ENCODE measurements at places on chromosomes 4 and X.
A peak's percentile ranks its signal among the peaks of the same experiment; 100 is the strongest.

DNA sequence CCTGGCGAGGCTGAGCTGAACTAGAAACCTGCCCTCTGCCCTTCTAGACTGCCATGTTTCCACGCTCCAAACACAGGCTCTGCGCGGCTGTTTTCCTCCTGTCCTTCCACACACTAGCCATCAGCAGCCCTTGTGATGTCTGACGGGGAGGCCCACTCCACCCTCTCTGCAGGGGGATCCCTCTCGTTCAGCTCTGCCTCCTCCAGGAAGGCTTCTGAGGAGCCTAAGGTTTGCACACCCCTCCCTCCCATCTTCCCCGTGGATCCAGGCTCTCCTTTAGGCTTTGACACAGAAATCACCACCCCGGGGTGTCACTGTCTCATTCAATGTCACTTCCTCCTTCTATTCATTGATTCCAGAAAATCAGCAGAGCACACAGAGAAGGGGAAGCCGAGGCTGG is 38.6 kb upstream of the CRMP1 start:
- no peaks in the 10 kb centered on the region for H3K4me1 ChIP-seq
- peaks cover 8% of the 10 kb centered on the region for H3K27me3 ChIP-seq
- no peak overlapping the region for H3K27ac ChIP-seq
- no peaks in the 10 kb centered on the region for H3K36me3 ChIP-seq
- DNase-seq = no peak

DNA sequence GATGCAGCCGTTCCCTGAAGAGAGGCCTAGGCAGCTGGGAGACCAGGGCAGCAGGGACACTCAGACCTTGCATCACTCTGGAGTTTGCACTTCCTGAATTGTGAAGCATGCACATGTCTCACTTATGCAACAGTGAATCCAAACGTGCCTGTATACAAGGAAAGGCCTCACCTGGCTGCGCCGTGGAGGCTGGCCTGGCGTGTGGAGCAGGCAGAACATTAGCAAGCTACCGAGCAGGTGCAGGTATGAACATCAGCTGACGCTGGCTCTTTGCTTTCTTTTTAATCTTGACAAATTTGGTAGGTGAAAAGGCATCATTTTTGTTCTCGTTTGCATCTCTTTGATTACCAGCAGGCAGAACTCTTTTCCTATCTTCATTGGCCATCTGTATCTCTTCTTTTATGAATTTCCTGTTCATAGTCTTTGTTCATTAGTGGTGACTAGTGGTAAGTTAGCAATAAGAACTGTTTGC is 37.1 kb upstream of the IRAK1 start:
- H3K36me3 ChIP-seq = peaks cover 24% of the 10 kb centered on the region
- peaks cover 48% of the 10 kb centered on the region for H3K4me1 ChIP-seq
- H3K4me3 ChIP-seq = no peak overlapping the region
- no peaks in the 10 kb centered on the region for H3K27me3 ChIP-seq
- H3K27ac ChIP-seq = peak overlapping the region; percentile 81
- DNase-seq = no peak

DNA sequence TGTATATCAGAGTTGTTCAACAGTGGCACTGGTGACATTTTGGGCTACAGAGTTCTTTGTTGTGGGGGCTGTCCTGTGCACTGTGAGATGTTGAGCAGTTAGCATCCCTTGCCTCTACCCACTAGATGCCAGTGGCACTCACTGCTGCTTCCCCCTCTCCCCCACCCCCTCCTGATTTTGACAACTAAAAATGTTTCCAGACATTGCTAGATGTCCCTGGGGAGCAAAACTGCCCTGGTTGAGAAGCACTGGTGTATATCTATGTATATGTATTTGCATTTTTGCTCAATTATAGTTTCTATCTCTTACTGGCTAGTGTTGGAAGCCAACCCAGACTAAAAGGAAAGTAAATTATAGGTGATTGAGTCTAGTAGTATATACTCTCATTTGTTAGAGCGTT is 2.4 kb downstream of the TMEM131L start:
- peaks cover 64% of the 10 kb centered on the region for H3K4me1 ChIP-seq
- no peak for DNase-seq
- peak overlapping the region; percentile 86 for H3K4me3 ChIP-seq
- peak overlapping the region; percentile 95 for H3K27ac ChIP-seq
- no peaks in the 10 kb centered on the region for H3K27me3 ChIP-seq

GRCh38 chrX:45889471-45889870 is 655.8 kb downstream of the ZNF674 start:
- no peaks in the 10 kb centered on the region for H3K27me3 ChIP-seq
- H3K4me1 ChIP-seq = no peaks in the 10 kb centered on the region
- H3K4me3 ChIP-seq = no peak overlapping the region
- no peak for DNase-seq
- H3K27ac ChIP-seq = no peak overlapping the region
- no peaks in the 10 kb centered on the region for H3K36me3 ChIP-seq

DNA sequence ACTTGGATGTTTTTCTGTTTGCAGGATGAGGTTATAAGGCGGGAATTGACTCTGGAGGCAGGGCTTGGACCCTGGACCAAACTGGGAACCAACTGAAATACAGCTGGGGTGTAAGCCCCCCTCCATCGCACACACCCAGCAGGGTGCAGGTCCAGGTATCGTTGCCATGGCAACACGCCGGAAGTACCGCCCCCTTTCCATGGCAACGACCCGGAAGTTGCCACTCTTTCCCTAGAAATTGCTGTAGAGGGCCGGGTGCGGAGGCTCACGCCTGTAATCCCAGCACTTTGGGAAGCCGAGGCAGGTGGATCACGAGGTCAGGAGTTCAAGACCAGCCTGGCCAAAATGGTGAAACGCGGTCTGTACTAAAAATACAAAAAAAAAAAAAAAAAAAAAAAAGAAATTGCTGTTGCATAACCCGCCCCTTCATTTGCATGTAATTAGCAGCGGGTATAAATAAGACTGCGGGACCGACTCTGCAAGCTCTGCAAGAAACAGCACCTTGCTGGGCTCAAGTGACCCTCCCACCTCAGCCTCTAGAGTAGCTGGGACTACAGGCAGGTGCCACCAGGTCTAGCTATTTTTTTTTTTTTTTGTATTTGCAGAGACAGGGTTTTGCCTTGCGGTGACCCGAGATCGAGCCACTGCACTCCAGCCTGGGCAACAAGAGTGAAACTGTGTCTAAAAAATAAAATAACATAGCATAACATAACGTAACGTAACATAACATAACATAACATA is 139.6 kb downstream of the CRLF2 start:
- H3K27ac ChIP-seq = no peak overlapping the region
- H3K36me3 ChIP-seq = no peaks in the 10 kb centered on the region

GRCh38 chr4:28062562-28062961 is 1201.9 kb downstream of the STIM2 start:
- no peak for DNase-seq
- H3K4me3 ChIP-seq = no peak overlapping the region
- no peak overlapping the region for H3K27ac ChIP-seq
- H3K36me3 ChIP-seq = no peaks in the 10 kb centered on the region
- H3K27me3 ChIP-seq = no peaks in the 10 kb centered on the region

- no peaks in the 10 kb centered on the region for H3K4me1 ChIP-seq
- H3K4me3 ChIP-seq = no peak overlapping the region
- H3K36me3 ChIP-seq = no peaks in the 10 kb centered on the region
- no peaks in the 10 kb centered on the region for H3K27me3 ChIP-seq
Observed at GRCh38 chrX:121254336-121254735, 206.9 kb downstream of the GLUD2 start.

DNA sequence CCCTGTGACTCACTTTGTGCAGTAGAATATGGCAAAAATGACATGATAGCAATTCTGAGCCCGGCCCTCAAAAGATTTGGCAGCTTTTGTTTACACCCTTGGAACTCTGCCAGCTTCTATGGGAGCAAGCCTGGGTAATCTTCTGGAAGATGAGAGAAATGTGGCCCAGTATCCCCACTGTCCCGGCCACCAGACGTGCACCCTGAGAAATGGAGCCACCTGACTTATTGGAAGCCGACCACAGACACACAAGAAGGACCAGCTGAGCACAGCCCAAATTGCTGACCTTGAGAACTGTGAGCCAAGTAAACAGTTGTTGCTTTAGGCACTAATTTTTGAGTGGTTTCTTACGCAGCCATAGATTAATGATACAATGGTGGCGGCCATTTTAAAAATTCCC is 197.0 kb downstream of the STIM2 start:
- no peak for DNase-seq
- no peaks in the 10 kb centered on the region for H3K36me3 ChIP-seq
- H3K27ac ChIP-seq = no peak overlapping the region
- no peaks in the 10 kb centered on the region for H3K27me3 ChIP-seq

GRCh38 chr4:128832243-128832625 is 22.7 kb downstream of the JADE1 start:
- H3K27me3 ChIP-seq = no peaks in the 10 kb centered on the region
- peak overlapping the region; percentile 48 for H3K27ac ChIP-seq
- H3K4me3 ChIP-seq = no peak overlapping the region
- no peak for DNase-seq

GRCh38 chr4:22454216-22454838 is 61.5 kb downstream of the ADGRA3 start:
- H3K27ac ChIP-seq = no peak overlapping the region
- no peaks in the 10 kb centered on the region for H3K27me3 ChIP-seq
- H3K4me1 ChIP-seq = no peaks in the 10 kb centered on the region
- H3K36me3 ChIP-seq = no peaks in the 10 kb centered on the region
- no peak for DNase-seq

DNA sequence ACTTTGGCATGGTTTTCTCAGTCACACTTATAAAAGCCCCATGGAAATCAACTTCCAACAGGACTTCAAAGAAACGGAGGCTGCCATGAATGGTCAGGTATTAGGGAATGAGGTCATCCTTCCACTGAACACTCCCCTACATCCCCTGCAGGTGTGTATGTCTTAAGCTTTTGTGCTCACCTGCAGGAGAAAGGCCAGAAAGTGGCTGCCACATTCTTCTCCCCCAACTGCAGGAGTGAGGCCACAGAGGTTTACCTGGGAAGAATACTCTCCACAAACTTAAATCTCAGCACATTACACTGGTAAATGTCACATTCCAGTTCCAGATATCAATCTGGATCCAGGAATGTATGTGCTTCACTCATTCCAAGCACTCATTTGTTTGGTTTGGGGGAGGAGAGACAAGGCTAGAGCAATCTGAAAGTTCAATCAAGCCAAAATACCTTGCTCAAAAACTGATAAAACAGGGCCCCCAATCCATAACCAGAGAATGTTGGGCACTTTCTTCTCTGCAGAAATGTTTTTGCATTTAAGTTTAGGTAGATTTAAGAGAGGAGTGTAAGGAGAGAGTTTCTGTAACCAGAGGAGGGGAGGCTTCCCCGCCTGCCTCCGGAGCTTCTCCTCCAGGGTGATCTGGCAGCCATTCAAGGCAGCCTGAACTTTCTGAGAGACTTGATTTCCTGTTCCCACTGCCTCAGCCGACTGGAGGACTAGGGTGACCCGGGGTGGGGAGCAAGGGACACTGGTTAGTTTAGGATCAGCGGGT is 15.4 kb downstream of the FAM9C start:
- no peak for DNase-seq

DNA sequence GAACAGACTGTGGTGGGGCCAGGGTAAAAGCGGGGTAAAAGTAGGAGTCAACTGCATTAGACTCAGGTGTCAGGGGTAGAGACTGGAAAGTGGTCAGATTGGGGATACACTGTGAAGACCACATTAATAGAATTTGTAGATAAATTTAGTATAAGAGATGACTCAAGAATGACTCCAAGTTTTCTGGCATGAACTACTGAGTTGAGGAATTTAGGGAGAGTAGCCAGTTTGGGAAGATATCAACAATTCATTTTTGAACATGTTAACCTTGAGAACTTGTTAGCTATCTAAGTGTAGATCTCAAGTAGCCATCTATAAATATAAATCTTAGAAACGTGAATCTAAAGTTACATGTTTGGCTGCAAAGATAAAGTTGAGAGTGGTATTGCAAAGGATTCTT is 206.9 kb upstream of the HCCS start:
- no peaks in the 10 kb centered on the region for H3K27me3 ChIP-seq
- no peak overlapping the region for H3K27ac ChIP-seq
- H3K4me3 ChIP-seq = no peak overlapping the region
- H3K36me3 ChIP-seq = no peaks in the 10 kb centered on the region

DNA sequence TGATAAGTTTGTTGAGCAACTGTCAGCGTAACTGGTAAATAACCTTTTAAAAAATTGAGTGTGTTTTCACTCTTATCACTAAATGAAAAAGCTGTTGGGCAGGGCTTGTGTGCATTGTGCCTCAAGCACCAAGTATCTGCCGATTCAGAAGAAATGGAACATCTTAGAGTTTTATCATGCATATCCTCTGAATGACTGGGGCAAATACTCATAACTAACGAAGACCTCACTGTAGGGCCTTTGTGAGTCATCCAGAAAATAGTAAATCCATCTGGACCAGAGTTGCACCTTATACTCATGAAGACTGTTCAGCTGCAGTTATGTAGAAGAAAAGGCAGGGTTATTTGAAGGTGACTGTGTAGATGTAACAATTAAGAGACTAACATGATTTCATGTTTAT is 222.1 kb downstream of the CAMK2D start:
- DNase-seq = no peak
- no peaks in the 10 kb centered on the region for H3K27me3 ChIP-seq
- H3K4me1 ChIP-seq = peaks cover 16% of the 10 kb centered on the region
- H3K4me3 ChIP-seq = no peak overlapping the region
- H3K36me3 ChIP-seq = peaks cover 21% of the 10 kb centered on the region

- no peaks in the 10 kb centered on the region for H3K36me3 ChIP-seq
- no peaks in the 10 kb centered on the region for H3K27me3 ChIP-seq
- DNase-seq = no peak
- no peaks in the 10 kb centered on the region for H3K4me1 ChIP-seq
- no peak overlapping the region for H3K4me3 ChIP-seq
Observed at GRCh38 chr4:136893573-136893972, 638.7 kb downstream of the PCDH18 start.

DNA sequence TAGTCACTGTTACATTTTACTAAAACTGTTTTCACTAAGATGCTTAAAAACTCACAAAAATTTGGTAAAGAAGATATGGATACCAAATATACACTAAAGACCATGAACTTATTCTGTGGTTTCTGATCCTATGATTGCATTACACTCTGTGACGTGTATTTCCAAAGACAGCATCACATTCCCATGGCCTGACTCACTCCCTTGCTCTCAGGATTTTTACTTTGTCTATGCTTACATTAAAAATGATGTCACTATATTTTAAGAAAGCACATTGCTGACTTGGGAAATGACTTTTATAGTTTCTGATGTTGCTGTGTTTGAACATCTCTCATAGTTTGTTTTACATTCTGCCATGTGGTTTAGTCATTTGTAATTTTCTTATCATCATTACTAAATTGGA is 327.9 kb upstream of the MAGEB18 start:
- no peaks in the 10 kb centered on the region for H3K4me1 ChIP-seq
- H3K27ac ChIP-seq = no peak overlapping the region
- no peaks in the 10 kb centered on the region for H3K27me3 ChIP-seq
- DNase-seq = no peak

GRCh38 chrX:144334577-144334976 is 450.7 kb downstream of the UBE2NL start:
- no peaks in the 10 kb centered on the region for H3K4me1 ChIP-seq
- no peak overlapping the region for H3K27ac ChIP-seq
- no peak for DNase-seq
- H3K27me3 ChIP-seq = no peaks in the 10 kb centered on the region
- H3K36me3 ChIP-seq = no peaks in the 10 kb centered on the region
- no peak overlapping the region for H3K4me3 ChIP-seq
